SJCRH30 (cell line): ENCODE measurements at places on chromosomes 5 and 9. TPM values are rescaled to one million over a fixed set of nuclear protein-coding genes. Genes with fewer than 3 reads are reported as not detected.

- H3K27me3 ChIP-seq, result no peaks in the 10 kb centered on the region
- no peak overlapping the region for H3K27ac ChIP-seq
- no peak for DNase-seq
- H3K4me1 ChIP-seq, result peaks cover 22% of the 10 kb centered on the region
- no peaks in the 10 kb centered on the region for H3K36me3 ChIP-seq
These were observed 123.3 kb downstream of the SUSD1 start for GRCh38 chr9:112051812-112052211.

- no peak overlapping the region for H3K27ac ChIP-seq
- no peak for DNase-seq
- H3K4me1 ChIP-seq, result no peaks in the 10 kb centered on the region
- no peaks in the 10 kb centered on the region for H3K36me3 ChIP-seq
- H3K27me3 ChIP-seq, result peaks cover 7% of the 10 kb centered on the region; the same call in 1 of the 2 replicates
These were observed 51.9 kb downstream of the SEC61B start for GRCh38 chr9:99274016-99274415.

DNA sequence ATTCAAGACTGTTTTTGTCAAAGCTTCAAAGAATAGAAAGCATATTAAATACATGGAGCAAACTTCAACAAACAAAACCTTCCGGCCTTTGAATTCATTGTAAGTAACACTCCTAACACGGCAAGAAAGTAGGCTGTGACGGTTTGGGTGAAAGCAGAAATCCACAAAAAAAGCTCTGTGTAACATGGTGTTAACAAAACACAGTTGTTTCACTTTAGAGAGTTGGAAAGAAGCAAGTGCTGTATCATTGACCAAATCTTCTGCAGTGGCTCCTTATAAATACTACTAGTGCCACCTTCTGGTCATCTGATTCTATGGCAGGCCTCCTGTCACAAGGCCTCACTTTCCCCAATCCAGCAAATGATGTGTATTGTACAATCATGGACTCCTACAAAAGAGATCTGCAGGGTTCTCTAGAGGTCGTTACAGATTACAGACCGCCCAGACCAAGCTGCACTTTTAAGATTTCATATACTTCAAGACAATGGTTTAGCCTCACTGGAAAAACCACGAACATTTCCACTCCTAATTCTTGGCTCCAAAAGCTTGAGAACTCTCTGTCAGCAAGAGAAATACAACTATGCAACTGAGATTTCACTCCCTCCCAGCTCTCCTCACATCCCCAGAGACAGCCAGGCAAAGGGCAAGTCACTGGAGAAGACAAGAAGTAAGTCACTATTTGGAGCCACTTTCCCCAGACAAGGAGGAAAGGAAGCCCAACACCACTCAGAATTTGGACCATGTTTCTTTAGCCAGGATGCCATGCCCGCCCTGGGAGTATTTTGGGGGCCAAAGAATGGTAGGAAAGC is 196.2 kb downstream of the DTWD2 start:
- no peaks in the 10 kb centered on the region for H3K27me3 ChIP-seq
- peaks cover 3% of the 10 kb centered on the region; the same call in 1 of the 2 replicates for H3K4me1 ChIP-seq

- H3K36me3 ChIP-seq, result peaks cover 19% of the 10 kb centered on the region
- H3K4me3 ChIP-seq, result no peak overlapping the region
- H3K27me3 ChIP-seq, result no peaks in the 10 kb centered on the region
- no peak for DNase-seq
- H3K4me1 ChIP-seq, result peaks cover 4% of the 10 kb centered on the region
- no peak overlapping the region for H3K27ac ChIP-seq
These were observed 36.6 kb downstream of the NCS1 start for GRCh38 chr9:130208600-130209347.

GRCh38 chr9:69486498-69486897 is 161.5 kb downstream of the ENTREP1 start:
- H3K4me3 ChIP-seq, result no peak overlapping the region
- H3K27me3 ChIP-seq, result no peaks in the 10 kb centered on the region
- no peaks in the 10 kb centered on the region for H3K4me1 ChIP-seq
- no peak for DNase-seq
- H3K36me3 ChIP-seq, result no peaks in the 10 kb centered on the region

DNA sequence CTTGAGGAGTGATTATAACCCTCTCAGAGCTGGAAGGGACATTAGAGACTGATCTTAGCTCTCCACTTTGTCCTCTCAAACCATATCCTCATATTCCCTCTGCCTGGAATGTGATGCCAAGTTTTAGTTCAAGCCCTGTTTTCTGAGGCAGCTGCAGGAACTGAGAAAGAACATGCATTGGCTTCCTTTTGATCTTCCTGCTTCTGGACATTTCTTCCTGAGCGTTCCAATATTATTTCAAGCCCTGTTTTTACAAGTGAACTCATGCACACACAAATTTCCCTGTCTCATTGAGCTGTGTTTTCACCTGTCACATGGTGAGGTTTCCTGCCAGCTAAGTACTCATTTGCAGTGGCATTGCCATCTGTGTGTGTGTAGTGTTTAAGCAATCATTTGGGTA is 17.0 kb downstream of the FOCAD start:
- H3K4me3 ChIP-seq, result no peak overlapping the region
- DNase-seq, result no peak
- H3K27ac ChIP-seq, result no peak overlapping the region
- no peaks in the 10 kb centered on the region for H3K27me3 ChIP-seq
- no peaks in the 10 kb centered on the region for H3K36me3 ChIP-seq

- no peak for DNase-seq
- no peaks in the 10 kb centered on the region for H3K36me3 ChIP-seq
- H3K27ac ChIP-seq, result no peak overlapping the region
- no peaks in the 10 kb centered on the region for H3K4me1 ChIP-seq
- no peaks in the 10 kb centered on the region for H3K27me3 ChIP-seq
These were observed 21.0 kb upstream of the C9orf40 start for GRCh38 chr9:74973714-74974113.

DNA sequence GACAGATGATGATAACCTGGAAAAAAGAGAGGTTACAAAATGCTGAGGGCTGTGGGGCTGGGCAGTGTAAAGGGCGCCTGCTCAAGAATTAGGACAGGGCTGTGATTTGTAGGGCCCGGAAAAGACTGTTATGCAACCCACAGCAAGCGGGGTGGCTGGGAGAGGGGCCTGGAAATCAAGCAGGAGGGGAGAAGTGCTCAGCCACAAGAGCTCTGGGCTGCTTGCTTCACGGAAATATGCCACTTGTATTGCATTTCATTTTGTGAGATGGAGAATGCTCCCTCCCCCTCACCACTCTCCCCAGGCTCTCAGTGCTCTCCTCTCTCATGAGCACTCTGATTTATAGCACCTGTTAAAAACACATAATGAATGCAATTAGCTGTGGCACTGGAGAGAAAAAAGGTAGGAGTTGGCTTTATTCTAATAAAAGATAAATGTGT is 8.4 kb upstream of the HAND1 start:
- DNase-seq, result no peak
- no peaks in the 10 kb centered on the region for H3K36me3 ChIP-seq
- H3K4me3 ChIP-seq, result no peak overlapping the region
- no peaks in the 10 kb centered on the region for H3K4me1 ChIP-seq
- H3K27me3 ChIP-seq, result peaks cover 31% of the 10 kb centered on the region

DNA sequence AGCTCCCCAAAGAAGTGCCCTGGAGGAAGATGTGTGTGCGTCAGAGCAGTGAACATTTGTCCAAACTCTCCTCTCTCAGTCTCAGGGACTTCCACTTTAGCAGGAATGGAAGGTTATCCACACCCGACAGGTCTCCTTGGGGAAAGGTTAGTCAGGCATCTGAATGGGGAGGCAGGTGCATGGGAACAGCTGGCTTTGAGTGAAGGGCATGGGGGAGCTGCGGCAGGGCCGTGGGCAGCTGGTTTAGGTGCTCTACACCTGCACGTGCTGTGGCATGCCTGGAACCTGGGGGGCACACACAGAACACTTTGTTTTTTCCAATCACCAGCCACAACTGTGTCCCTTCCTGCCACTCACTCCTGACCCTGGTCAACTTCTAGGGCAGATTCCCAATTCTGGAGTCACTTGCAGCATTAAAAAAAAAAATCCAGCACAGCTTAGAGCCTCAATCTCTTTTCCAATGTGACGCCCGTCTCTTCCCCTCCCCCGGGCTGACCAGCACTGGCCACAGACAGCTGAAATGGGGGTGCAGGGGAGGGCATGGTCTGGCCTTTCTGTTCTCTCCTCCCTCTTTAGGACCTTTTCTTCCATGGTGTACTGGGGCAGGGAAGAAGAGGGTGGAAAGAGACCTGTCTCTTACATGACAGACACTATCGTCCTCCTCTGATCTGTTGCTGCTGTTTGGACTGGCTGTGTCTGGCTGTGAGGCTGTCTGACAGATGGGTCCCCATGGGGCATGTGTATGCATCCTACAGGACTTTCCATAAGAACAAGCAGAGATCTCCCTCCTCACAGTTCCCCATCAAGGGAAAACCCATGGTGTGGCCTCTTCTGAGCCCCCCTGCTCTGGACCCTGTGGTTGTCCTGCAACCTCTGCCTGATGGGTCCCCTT is 9.5 kb upstream of the IL3 start:
- no peaks in the 10 kb centered on the region for H3K4me1 ChIP-seq
- H3K4me3 ChIP-seq, result no peak overlapping the region
- DNase-seq, result no peak
- no peak overlapping the region for H3K27ac ChIP-seq

- no peaks in the 10 kb centered on the region for H3K36me3 ChIP-seq
- no peak overlapping the region for H3K27ac ChIP-seq
- peaks cover 22% of the 10 kb centered on the region for H3K4me1 ChIP-seq
- H3K27me3 ChIP-seq, result no peaks in the 10 kb centered on the region
These were observed 480.8 kb upstream of the TNC start for GRCh38 chr9:115598751-115599150.

- H3K4me3 ChIP-seq, result no peak overlapping the region
- H3K4me1 ChIP-seq, result peaks cover 51% of the 10 kb centered on the region
- H3K27ac ChIP-seq, result peak overlapping the region; percentile 48
- H3K27me3 ChIP-seq, result no peaks in the 10 kb centered on the region
- DNase-seq, result no peak
- H3K36me3 ChIP-seq, result no peaks in the 10 kb centered on the region
These were observed 64.9 kb downstream of the PDE4D start for GRCh38 chr5:59828623-59829022.

DNA sequence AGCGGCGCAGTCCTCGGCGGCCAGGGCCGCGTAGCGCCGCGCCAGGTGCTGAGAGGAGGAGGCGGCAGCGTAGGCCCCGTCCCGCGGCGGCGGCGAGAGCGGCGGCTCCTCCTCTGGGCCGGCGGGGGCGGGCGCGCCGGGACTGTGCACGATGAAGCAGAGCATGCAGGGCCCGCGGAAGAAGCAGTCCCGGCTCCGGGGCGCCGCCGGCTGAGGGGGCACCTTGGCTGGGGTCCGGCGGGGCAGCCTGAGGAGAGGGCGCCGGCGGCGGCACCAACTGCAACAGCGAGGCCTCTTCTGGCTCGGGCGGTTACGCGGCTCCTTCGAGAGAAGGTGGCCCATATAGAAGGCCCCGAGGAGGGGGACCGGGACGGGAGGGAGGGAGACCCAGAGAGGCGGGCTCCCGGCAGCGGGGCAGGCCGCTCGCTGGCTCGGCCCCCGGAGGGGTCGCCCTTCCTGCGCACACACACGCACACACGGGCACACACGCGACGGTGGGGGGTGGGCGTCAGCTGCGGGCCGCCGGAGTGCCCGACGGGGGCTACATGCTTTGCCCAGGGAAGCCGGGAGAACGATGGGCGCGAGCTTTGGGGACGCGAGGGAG is 446 bp downstream of the FBXL17 start:
- peak overlapping the region; percentile 96 for H3K27ac ChIP-seq
- peak overlapping the region; percentile 87 for H3K4me3 ChIP-seq

GRCh38 chr9:77977210-77977611 is 54.4 kb downstream of the GNAQ start:
- peak; percentile 15 for DNase-seq
- no peak overlapping the region for H3K27ac ChIP-seq
- no peaks in the 10 kb centered on the region for H3K36me3 ChIP-seq

- no peak for DNase-seq
- no peaks in the 10 kb centered on the region for H3K4me1 ChIP-seq
- H3K27ac ChIP-seq, result no peak overlapping the region
- no peaks in the 10 kb centered on the region for H3K27me3 ChIP-seq
These were observed 154.1 kb downstream of the MYO10 start for GRCh38 chr5:16781828-16782626.

DNA sequence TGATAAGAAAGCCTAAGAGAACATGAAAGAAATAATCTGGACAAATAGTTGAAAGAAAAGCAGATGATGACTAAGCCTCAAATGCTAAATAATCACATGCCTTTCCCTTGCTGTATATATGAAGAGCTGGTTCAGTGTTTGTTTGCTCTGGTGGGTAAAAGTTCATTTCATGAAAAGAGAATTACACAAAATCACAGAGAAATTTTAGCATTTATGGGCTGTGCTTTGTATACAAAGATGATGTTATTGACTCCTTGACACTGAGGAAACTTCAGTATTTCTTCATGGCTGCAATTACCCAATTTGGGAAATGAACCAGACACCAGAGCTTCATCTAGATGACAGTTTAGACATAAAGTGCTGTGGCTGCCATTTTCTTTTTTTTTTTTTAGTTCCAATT is 527.2 kb downstream of the NR2F1-AS1 start:
- no peaks in the 10 kb centered on the region for H3K36me3 ChIP-seq
- no peak overlapping the region for H3K4me3 ChIP-seq
- H3K27me3 ChIP-seq, result no peaks in the 10 kb centered on the region
- no peak overlapping the region for H3K27ac ChIP-seq
- DNase-seq, result no peak
- H3K4me1 ChIP-seq, result no peaks in the 10 kb centered on the region

GRCh38 chr9:35042081-35042604 is 30.3 kb downstream of the VCP start:
- no peaks in the 10 kb centered on the region; the same call in 1 of the 2 replicates for H3K4me1 ChIP-seq
- H3K4me3 ChIP-seq, result no peak overlapping the region
- DNase-seq, result peak; percentile 57
- no peak overlapping the region for H3K27ac ChIP-seq
- H3K36me3 ChIP-seq, result no peaks in the 10 kb centered on the region

DNA sequence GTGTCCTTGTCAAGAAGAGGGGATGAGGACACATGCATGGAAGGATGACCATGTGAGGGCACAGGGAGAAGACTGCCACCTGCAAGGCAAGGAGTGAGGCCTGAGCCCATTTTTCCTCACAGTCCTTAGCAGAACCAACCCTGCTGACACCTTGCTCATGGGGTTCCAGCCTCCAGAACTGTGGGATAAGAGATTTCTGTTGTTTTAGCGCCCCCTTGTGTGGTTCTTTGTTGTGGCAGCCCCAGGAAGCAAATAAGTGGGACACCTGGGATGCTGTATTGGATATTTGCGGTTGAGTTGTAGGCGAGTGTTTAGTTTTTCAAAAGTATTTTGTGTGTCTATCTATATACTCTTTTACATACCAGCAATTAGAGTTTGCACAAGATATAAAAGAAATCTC is 206.4 kb downstream of the NXNL2 start:
- H3K4me3 ChIP-seq, result no peak overlapping the region
- no peak overlapping the region for H3K27ac ChIP-seq
- H3K4me1 ChIP-seq, result no peaks in the 10 kb centered on the region
- DNase-seq, result peak; percentile 63

The ARAP3 gene
- 5.8 and 6.2 TPM in 2 replicates for total RNA-seq

The ACOT12 gene
- total RNA-seq, result 0.14 TPM in 1 of 2 replicates, not detected in the other

The TRIM7 gene
- 6.9 and 9.0 TPM in 2 replicates for total RNA-seq

The RIGI gene
- 4.2 and 4.4 TPM in 2 replicates for total RNA-seq

The IL5 gene
- not detected in 2 replicates for total RNA-seq

The PTPDC1 gene
- 19.8 and 23.9 TPM in 2 replicates for total RNA-seq

The TRPM3 gene
- total RNA-seq, result 0.18 and 0.30 TPM in 2 replicates

The CBY3 gene
- not detected in 2 replicates for total RNA-seq

The CDH9 gene
- 0.10 TPM in 1 of 2 replicates, not detected in the other for total RNA-seq

The GRXCR2 gene
- not detected in 2 replicates for total RNA-seq

The EQTN gene
- not detected in 2 replicates for total RNA-seq

The ADAMTSL2 gene
- 3.3 and 3.5 TPM in 2 replicates for total RNA-seq

The NAIP gene
- 6.1 and 9.2 TPM in 2 replicates for total RNA-seq

The RAD1 gene
- 64.9 and 65.8 TPM in 2 replicates for total RNA-seq

The DRD1 gene
- not detected in 2 replicates for total RNA-seq

The PCDHGA10 gene
- total RNA-seq, result 1.3 and 1.6 TPM in 2 replicates

The PCDH1 gene
- 0.08 and 0.20 TPM in 2 replicates for total RNA-seq
